ENCODE measurements at places on chromosomes 5 and 9.

GRCh38 chr5:40842351-40842750 lies 1.2 kb downstream of the CARD6 start:
- no peak for DNase-seq

- DNase-seq, result no peak
Observed at GRCh38 chr5:68303038-68303738, 87.6 kb downstream of the PIK3R1 start.

DNA sequence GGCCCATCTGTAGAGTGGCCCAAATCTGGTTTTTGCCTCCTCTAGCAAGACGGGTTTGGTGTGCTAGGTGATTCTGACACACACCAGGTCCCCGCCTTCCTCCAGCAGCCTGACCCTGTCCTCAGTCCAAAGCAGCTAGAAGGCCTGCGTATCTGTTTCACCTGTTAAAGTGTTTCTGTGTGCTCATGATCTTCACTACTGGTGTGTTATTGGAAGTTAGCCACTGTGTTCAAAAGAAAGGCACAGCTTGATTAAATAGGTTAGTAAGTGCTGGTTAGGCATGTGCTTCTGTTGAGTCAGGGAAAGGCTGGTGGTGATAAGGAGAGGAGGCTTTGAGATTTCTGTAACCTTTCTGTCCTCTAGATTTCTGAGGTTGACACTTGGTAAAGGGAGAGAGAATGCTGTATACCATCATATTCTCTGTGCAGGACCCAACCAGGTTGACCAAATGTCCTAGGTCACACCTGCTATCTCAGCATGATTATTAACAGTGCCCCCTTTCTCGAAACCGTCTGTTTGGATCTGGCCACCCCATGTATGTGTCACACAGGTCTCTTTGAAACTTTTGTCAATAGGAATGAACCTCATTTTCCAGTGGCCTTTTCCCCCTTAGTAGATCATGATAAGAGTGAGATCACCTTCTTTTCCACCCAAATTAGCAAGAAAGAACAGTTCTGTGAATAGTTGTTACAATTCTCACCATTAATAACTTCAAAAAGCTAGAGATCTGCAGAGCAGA lies 58.8 kb downstream of the ARHGAP26 start:
- DNase-seq, result no peak

- DNase-seq, result no peak
Observed at GRCh38 chr5:144284931-144285502, 114.3 kb downstream of the KCTD16 start.

GRCh38 chr5:55081541-55081940 lies 20.9 kb upstream of the GZMA start:
- DNase-seq, result no peak

GRCh38 chr5:76358-77169 lies 15.4 kb upstream of the PLEKHG4B start:
- no peak for DNase-seq
